Colonic mucosa (tissue), 4 donors: ENCODE measurements at places on chromosomes 7 and 10. TPM values are rescaled to one million over a fixed set of nuclear protein-coding genes. Genes with fewer than 3 reads are reported as not detected.

- no peak for DNase-seq
Measured at GRCh38 chr10:71849461-71849908, 1.6 kb downstream of the PSAP start.

- DNase-seq: no peak
Measured at GRCh38 chr10:113026679-113027078, 76.6 kb downstream of the TCF7L2 start.

GRCh38 chr10:132924046-132924952, 18.1 kb downstream of the CFAP46 start:
- no peak for DNase-seq

DNA sequence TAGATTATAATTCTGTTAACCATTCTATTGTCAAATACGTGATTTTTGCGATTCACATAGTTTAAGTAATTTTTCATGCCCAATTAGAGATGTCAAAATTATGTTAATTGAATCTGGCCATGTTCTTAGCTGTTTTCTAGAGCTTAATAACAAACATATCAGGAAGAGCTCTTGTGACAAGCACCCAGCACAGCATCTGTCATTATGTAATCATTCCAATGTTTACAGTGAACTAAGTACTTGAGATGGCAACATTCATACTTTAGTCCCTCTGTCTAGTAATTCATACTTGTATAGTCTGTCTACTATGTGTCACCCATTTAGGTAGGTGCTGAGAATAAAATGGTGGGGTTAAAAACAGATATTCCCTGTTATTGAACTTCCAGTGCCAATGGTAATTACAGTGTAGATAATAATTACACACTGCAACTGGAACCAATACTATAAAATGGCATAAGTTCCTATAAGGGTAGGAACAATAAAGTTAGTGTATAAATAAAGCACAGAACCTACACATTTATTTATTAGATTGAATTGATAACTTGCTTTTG, 55.2 kb downstream of the ZEB1 start:
- DNase-seq: no peak

DNA sequence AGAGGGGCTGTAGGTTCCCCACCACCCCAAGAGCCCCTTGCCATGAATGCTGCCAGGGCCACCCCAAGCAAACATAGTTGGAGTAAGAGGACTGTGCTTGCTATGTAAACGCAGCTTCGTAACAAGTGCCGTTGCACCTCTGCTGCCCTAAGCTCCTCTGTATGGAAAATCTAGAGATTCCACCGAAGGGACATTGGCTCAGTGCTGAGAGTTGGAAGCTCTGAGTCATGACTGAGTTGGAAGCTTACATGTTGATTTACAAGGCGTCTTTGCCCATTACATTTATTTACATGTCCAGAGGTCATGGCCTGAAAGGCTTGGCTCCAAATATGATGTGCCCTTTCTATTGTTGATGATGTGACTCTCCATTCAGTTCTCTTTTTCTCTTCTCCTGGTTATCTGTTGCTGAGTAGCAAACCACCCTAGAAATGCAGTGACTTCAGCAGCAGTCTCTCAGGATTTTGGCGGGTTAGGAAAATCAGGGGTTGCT, 233.1 kb upstream of the TCF7L2 start:
- DNase-seq: peak; percentile 52

DNA sequence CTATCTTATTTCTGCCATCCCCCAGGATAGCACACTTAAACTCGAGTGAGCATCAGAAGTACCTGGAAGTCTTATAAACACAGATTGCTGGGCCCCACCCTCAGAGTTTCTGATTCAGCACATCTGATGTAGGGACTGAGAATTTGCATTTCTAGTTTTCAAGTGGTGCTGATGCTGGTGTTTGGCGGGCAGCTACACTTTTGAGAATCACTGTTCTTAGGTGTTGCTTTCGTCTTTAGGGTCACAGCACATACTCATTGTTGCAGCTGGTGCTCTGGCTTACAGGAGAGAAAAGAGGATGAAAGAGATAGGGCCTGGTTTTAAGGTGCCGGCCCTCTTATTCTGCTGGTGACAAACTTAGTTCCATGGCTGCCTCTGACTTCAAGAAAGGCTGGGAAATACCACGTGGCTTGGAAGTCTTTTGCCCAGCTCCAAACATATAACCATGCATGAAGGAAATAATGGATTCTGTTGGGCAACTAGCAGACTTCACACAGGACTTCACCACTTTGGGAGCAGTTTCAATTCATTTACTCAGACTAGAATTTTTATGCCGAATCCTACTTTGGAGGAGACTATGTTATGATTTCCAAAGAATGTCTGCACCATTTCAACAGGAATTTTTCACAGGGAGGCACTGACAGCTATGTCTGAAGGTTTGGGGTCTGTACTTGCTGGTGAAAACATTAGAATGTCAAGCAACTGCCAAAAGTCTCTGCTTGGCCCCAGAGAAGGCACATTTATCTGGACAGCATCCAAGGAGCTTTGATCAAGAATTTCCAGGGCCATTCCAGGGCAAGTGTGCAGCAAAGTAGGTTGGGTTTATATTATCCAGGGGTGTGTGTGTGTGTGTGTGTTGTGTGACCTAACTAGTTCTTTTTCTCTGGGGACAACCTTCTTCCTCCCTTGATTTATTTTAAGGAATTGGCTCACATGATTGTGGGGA, 6.9 kb upstream of the MINDY4 start:
- DNase-seq: no peak

- no peak for DNase-seq
Measured at GRCh38 chr7:26319636-26320035, 28.0 kb downstream of the SNX10 start.

DNA sequence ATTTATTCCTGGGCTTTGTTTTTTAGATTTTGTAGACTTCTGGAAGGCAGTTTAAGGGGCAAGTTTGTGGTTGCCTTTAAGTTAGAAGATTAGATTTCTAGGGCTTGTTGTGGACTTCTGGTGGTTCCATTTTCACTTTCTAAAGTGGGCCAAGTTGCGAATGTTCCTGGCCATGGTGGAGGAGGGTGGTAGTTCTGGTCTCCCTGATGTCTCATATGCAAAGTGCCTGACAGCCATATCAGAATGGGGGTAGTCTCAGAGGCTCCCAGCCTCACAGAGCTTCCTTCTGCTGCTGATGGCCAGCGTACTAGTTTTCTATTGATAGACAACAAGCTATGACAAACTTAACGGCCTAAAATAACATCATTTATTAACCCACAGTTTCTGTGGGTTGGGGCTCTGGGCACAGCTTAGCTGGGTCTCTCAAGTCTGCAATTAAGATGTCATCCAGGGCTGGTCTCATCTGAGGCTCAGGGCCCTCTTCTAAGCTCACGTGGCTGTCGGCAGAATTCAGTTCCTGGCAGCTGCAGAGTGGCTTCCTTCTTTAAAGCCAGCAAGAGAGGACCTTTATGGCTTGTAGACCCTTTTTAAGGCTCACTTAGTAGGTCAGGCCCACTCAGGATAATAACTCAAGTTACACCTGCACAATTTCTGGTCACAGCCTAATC, 44.8 kb downstream of the BMPER start:
- DNase-seq: no peak

DNA sequence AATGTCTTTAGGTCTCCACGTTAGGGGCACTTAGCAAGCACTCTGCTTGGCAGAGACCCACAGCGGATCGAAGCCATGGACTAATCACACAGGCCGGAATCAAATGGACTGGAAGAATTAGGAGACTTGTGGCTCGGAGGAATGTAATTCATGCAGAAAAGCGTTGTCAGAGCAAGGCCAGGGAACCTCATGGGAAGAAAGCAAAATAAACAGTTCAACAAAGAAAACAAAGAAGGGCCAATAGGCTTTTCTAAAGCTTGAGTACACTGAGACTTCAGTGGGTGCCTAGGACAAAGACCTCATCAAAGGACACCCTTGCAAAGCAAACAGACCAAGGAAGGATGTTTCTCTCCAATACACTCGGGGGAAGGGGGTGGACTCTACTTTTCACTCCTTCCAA, 171.1 kb downstream of the GLI3 start:
- no peak for DNase-seq

- DNase-seq: no peak
Measured at GRCh38 chr7:41241641-41242040, 461.2 kb downstream of the INHBA start.

- peak; percentile 51 for DNase-seq
Measured at GRCh38 chr10:58513188-58514110, 777 bp downstream of the BICC1 start.

DNA sequence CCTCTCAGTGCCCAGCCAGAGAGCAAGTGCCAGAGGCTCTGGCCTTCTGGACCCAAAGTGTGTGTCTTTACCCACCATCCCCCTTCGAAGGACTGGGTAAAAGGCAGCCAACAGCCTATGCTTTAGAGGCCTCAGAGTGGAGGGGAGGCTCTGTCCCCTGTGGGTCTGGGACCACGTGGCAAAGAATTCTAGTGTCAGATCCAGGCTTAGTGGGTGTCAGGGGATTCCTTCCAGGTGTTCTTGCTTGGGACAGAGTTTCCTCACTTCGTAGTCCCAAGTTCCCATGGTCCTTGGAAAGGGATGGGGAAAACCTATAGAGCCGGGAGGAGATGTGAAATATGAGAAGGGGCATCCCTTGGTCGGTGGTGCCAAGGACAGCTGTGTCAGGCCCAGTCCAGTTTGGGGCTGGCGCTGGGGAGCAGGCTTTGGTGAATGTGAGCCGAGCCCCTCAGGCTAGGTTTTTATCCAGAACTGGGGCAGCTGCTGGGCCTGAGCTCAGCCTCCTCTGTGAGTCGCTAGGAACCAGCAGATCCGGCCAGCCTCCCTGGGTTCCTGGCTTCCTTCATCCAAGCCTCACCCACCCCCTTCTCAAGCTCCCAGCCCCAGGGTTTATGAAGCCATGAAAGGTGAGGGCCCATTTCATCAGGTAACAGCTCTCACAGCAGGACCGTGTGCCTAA, 71.2 kb downstream of the C10orf105 start:
- DNase-seq: no peak

DNA sequence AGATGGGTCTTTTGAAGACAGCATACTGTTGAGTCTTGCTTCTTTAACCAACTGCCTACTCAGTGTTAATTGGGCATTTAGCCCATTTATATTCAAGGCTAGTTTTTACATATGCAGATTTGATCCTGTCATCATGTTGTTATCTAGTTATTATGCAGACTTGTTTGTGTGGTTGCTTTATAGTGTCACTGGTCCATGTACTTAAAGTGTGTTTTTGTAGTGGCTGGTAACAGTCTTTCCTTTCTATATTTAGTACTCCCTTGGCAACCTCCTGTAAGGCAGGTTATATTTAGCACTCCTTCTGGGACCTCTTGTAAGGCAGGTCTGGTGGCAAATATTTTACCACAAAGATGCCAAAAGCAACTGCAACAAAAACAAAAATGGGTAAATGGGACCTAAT, 66.7 kb downstream of the TES start:
- DNase-seq: no peak

- no peak for DNase-seq
Measured at GRCh38 chr7:143280160-143280559, 4.6 kb upstream of the TMEM139 start.

DNA sequence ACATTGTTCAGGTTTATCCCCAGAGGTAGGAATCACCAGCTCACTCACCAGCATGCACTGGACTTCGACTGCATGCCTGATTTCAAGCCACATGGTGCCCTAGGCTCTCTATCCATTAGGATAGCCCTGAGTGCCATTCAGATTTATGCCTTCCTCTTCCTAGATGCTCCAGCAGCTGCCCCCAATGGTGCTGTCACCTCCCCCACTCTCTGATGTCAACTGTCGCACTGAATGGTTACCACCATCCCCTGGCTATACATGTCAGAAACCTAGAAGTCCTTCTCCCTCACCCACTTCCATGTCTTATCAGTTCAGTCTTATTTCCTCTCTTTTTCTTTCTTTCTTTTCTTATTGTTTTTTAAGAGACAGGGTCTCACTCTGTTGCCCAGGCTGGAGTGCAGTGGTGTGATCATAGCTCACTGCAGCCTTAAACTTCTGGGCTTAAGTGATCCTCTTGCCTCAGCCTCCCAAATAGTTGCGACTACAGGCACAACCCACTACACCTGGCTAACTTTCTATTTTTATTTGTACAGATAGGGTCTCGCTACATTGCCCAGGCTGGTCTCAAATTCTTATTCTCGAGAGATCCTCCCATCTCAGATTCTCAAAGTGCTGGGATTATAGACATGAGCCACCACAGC, 2.9 kb downstream of the SFXN4 start:
- no peak for DNase-seq

- no peak for DNase-seq
Measured at GRCh38 chr7:115941703-115942268, 88.8 kb downstream of the TFEC start.

- DNase-seq: no peak
Measured at GRCh38 chr10:59106441-59106840, 70.0 kb upstream of the PHYHIPL start.

GRCh38 chr7:15853832-15854470, 167.5 kb upstream of the MEOX2 start:
- DNase-seq: no peak

DNA sequence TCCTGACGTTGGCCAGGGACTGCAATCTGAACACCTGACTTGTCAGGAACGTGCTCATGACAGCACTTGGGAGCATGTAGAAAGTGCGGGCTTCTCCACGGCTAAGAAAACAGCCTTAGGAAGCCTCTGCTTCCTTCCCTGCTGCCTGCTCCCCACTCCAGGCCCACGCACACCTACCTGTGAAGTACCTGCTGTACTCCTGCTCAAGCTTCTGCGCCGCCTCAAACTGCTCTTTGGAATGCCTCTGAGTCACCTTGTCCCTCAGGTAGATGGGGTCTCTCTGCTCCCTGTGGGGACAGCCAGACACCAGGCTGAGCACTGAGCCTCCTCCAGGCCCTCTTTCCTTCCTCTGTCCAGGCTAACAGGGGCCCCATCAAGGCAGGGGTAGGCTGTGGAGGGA, 132.7 kb downstream of the DLG5 start:
- DNase-seq: no peak

- DNase-seq: no peak
Measured at GRCh38 chr7:151728746-151729145, 148.2 kb downstream of the PRKAG2 start.

GRCh38 chr10:131071721-131072120, 239.8 kb downstream of the TCERG1L start:
- no peak for DNase-seq

- no peak for DNase-seq
Measured at GRCh38 chr7:101179713-101180112, 380 bp downstream of the NAT16 start.

- no peak for DNase-seq
Measured at GRCh38 chr10:2921956-2922680, 145.2 kb upstream of the PFKP start.

Gene HMX3
- total RNA-seq: 0.64 TPM

Gene CASD1
- 54.4 TPM for total RNA-seq

Gene CXCL12
- total RNA-seq: 17.5 TPM

Gene GET4
- total RNA-seq: 33.0 TPM

Gene SPDYE2
- not detected for total RNA-seq

Gene MLXIPL
- total RNA-seq: 15.7 TPM

Gene ELMO1
- total RNA-seq: 4.7 TPM

Gene MAPK8
- 43.3 TPM for total RNA-seq

Gene RNF133
- total RNA-seq: 0.32 TPM

Gene CD36
- 8.7 TPM for total RNA-seq

Gene CYP3A7
- not detected for total RNA-seq

Gene OR6B1
- total RNA-seq: not detected

Gene MARVELD1
- total RNA-seq: 31.7 TPM
